Activated CD4-positive, alpha-beta T cell treated with anti-CD3 and anti-CD28 coated beads, Interleukin-2, amount 10 ng/mL, durations not matched to agents 24 days and 14 days (primary cell): ENCODE measurements at places on chromosomes 11 and 22. TPM values are rescaled to one million over a fixed set of nuclear protein-coding genes. Genes with fewer than 3 reads are reported as not detected.

DNA sequence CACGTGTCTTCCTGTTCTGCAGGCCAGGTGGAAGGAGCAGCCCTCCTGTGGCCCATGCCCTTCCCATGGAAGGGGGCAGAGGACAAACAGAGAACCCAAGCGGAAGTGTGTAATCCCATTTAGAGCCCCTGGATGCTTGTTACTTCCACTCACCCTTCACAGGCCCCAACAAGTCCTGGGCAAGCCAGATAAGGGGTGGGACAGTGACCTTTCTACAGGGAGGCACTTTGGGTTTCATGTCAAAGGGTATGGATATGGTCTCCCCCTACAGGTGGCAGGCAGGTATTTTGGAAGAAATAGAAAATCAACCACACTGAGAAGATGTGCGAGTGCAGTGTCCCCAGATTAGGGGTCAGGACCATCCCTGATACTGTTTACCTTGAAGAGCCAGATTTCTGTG, 11.4 kb downstream of the MPEG1 start:
- H3K4me3 ChIP-seq = no peak overlapping the region
- no peak for DNase-seq
- peaks cover 33% of the 10 kb centered on the region for H3K27me3 ChIP-seq
- no peak overlapping the region for H3K27ac ChIP-seq

Gene MPZL3
- 64.6 and 65.4 TPM in 2 replicates for total RNA-seq

Gene OR52N4
- 0.38 TPM in 1 of 2 replicates, not detected in the other for total RNA-seq

Gene OR52A1
- total RNA-seq = not detected in 2 replicates
